ENCODE measurements at places on chromosomes 7 and 10. TPM values are rescaled to one million over a fixed set of nuclear protein-coding genes. Genes with fewer than 3 reads are reported as not detected.
A peak's percentile ranks its signal among the peaks of the same experiment; 100 is the strongest.

DNA sequence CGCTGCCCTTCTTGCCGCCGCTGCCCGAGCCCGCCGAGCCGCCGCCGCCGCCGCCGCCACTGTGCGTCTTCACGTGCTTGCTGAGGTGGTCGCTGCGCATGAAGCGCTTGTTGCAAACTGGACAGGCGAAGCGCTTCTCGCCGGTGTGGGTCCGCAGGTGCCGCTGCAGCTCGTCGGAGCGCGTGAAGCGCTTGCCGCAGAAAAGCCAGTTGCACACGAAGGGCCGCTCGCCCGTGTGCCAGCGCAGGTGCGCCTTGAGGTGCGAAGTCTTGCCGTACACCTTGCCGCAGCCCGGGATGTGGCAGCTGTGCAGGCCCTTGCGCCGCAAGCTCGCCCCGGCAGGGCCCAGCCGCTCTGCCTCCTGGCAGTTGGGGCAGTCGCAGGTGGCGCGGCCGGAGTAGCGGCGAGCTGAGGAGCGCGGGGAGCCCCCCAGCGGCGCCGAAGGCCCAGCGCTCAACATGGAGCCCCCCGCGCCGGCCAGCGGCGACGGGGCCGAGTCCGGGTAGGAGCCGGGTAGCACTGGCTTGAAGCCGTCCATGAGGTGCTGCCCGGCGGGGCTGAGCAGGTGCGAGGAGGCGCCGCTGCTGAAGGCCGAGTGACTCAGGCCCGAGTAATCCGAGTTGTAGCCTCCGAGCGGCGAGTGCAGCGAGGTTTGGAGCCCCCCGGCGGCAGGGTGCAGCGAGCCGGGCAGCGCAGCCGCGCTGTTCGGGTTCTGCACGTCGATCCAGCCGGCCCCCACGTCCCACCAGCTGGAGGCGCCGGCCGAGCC is 2.1 kb downstream of the SP8 start:
- H3K27ac ChIP-seq, result no peak overlapping the region
- no peak for DNase-seq
- H3K36me3 ChIP-seq, result peaks cover 4% of the 10 kb centered on the region
- H3K4me1 ChIP-seq, result peaks cover 7% of the 10 kb centered on the region

The FFAR4 gene
- total RNA-seq, result not detected

The SSC4D gene
- not detected for total RNA-seq

The OPN1SW gene
- total RNA-seq, result not detected

The RTKN2 gene
- 3.8 TPM for total RNA-seq

The ATP6V0E2 gene
- 29.4 TPM for total RNA-seq

The ANKMY2 gene
- 6.9 TPM for total RNA-seq

- H3K27ac ChIP-seq, result peak overlapping the region; percentile 95
- H3K4me1 ChIP-seq, result peaks cover 51% of the 10 kb centered on the region
- H3K27me3 ChIP-seq, result no peaks in the 10 kb centered on the region
- peak overlapping the region; percentile 94 for H3K4me3 ChIP-seq
Measured at GRCh38 chr7:73521636-73522104, 423 bp downstream of the BAZ1B start.

GRCh38 chr7:105450177-105450861 is 61.6 kb upstream of the SRPK2 start:
- no peak overlapping the region for H3K4me3 ChIP-seq
- H3K27me3 ChIP-seq, result no peaks in the 10 kb centered on the region
- DNase-seq, result no peak
- H3K36me3 ChIP-seq, result peaks cover 2% of the 10 kb centered on the region
- peaks cover 26% of the 10 kb centered on the region for H3K4me1 ChIP-seq
- H3K27ac ChIP-seq, result no peak overlapping the region
